NCI-H1436 treated with DMSO at 0.1 percent for 48 hours (cell line): ENCODE measurements at places on chromosomes 6 and 20.

DNA sequence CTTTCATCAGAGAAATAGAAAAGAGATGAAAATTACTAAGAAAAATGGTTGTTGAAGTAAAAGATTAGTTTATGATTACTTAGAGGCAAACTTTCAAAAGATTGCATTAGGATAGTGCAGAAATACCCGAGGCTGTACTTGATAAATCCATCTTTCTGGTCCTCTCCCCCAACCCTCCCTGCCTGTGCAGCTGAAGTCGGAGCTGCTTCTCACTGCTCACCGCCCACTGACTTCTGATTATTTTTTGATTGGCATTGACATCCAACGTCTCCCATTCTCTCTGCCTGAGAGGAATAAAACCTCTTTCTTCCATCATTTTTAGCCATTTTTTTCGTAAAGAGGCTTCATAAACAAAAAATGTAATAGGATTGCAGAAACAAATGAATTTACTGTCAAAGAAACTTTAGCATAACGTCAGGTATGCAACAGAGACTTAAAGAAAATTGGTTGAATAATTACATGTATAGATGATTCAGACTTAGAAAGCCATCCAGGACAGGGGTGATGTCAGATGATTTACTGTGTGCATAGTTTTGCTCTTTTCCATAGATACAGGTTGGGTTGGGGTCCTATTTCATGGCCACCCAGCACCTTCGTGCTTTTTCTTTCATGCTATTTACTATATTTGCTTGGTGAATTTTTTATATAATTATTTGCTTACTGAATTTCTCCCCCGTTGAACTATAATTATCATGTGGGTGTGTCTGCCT is 53.6 kb upstream of the EDN3 start:
- no peak for DNase-seq

DNA sequence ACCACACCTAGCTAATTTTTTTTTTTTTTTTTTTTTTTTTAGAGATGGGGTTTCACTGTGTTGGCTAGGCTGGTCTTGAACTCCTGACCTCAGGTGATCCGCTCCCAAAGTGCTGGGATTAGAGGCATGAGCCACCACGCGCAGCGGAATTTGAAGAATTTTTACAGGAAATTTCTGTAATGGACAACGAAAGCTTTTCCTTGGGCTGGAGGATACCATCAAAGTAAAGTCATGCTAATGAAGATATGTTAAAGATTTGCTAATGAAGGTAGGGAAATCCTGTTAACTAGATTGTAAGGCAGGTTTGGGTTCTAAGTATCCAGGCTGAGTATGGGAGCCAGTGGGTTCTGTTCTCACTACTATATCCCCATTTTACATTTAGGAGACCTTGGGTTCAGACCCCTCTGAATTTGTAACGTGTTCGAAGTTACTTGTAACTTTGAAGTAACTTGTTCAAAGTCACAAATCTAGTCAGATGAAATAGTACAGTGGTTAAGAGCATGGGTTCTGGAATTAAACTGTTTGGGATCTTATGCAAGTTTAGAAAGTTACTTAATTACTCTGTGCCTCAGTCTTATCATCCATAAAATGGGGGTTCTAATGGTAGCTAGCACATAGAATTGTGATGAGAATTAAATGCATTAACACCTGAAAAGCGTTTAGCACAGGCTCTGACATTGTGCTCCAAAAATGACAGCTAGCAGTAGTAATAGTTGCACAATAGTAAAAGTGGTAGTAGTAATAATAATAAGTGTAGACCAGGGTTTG is 123.4 kb upstream of the GPR6 start:
- DNase-seq: no peak

- no peak for DNase-seq
These were observed 99.4 kb upstream of the RIPOR2 start for GRCh38 chr6:25035174-25035511.

DNA sequence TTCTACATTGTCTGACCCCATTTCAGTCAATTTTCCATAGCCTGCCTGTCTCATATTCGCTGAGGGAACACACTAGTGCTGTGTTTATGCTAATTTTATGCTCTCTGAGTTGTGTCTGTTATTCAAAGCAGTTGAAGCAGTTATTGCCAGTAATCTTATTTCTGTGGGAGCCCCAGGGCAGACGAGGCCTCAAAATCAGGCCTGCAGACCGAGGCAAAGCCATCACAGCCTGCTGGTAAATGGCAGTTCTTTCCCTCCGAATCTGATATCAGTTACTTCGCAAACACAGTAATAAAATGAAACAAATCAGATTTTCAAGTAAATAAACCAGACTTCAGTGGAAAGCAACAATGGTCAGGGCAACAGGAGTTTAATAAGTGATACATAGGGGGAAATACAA is 508.4 kb downstream of the PKHD1 start:
- no peak for DNase-seq

DNA sequence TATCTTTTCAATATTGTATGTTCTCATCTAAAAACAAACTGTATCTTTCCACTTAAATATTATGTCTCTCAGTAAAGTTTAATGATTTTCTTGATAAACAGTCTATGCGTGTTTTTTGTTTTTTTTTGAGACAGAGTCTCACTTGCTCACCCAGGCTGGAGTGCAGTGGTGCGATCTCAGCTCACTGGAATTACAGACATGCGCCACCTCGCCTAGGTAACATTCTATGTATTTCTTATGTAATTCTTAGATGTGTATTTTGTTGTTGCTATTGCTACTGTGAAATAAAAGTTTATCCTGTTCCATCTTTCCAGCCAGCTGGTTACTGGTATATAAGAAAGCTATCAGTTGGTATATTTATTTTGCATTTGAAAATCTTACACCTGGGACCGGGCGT is 29.4 kb downstream of the ABHD12 start:
- DNase-seq: no peak

GRCh38 chr6:15016813-15017212 is 229.1 kb upstream of the JARID2 start:
- DNase-seq: no peak

GRCh38 chr6:116154887-116155286 is 29.0 kb upstream of the COL10A1 start:
- no peak for DNase-seq
